ENCODE measurements at places on chromosomes 1 and 21. TPM values are rescaled to one million over a fixed set of nuclear protein-coding genes. Genes with fewer than 3 reads are reported as not detected.

GJA9 gene
- total RNA-seq, result not detected

SMYD3 gene
- 20.8 TPM for total RNA-seq

CCDC181 gene
- total RNA-seq, result 8.2 TPM

MSH4 gene
- total RNA-seq, result not detected

FABP3 gene
- total RNA-seq, result 1.0 TPM

PRDX1 gene
- 64.6 TPM for total RNA-seq

LCE1D gene
- total RNA-seq, result not detected

DNA sequence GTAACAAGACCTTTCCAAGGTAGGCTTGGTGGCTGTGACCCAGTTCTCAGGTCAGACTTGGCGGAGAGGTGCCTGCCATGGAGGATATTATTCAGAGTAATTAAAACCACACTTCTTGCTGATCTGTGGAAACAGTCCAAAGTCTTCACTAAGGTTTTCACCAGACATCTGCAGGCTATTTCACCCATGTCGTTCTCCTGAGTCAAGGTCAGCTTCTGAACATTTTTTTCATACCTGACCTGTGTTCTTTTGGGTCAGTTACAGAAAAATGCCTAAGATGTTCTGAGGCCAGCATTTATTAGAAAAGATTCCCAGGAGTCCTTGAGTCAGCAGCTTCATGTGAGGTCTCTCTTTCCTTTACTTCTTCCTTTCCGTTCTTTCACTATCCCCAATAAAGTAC, 54.9 kb downstream of the RGL1 start:
- no peak for DNase-seq

- no peak for DNase-seq
These were observed 550 bp upstream of the PCAT6 start for GRCh38 chr1:202810193-202810614.

DNA sequence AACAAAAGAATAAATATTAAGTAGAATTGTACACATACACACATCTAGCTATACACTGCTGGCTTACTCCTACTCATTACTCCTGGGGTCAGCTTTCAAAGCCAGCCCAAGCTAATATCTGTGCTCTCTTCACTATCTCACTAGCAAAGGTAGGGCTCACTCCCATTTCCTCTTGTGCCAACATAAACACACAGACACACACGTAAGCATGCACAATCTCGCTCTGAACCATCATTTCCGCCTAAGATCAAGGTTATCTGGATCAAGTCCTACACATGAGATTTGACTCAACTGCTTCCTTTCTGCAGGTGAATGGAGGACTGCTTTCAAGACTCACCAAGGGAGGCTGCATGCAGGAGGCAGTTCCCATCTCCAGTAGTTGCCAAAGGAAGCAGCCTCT, 28.8 kb upstream of the MTMR11 start:
- DNase-seq, result no peak

- DNase-seq, result no peak
These were observed 33.4 kb downstream of the SLC19A1 start for GRCh38 chr21:45508607-45509565.

- no peak for DNase-seq
These were observed 19.0 kb downstream of the KIAA0040 start for GRCh38 chr1:175173531-175173930.

GRCh38 chr1:189682591-189682990, 795.1 kb downstream of the BRINP3 start:
- DNase-seq, result no peak

- no peak for DNase-seq
These were observed 315.4 kb downstream of the DSCAM start for GRCh38 chr21:40531431-40532110.

GRCh38 chr1:15154480-15155036, 1.0 kb downstream of the TMEM51 start:
- DNase-seq, result peak; percentile 67

All from body of pancreas (tissue), 4 donors.